ENCODE measurements at places on chromosomes 11 and 22. TPM values are rescaled to one million over a fixed set of nuclear protein-coding genes. Genes with fewer than 3 reads are reported as not detected.

Gene SEPTIN3
- 1.4 TPM for total RNA-seq

Gene SCGB1A1
- not detected for total RNA-seq

Gene MOV10L1
- 5.6 TPM for total RNA-seq

Gene OR52N4
- total RNA-seq: not detected

Gene TSSC4
- total RNA-seq: 45.1 TPM

Gene CCDC73
- not detected for total RNA-seq

Gene SLC6A5
- not detected for total RNA-seq
